HL-60 (cell line): ENCODE measurements at places on chromosomes 6 and 20.

DNA sequence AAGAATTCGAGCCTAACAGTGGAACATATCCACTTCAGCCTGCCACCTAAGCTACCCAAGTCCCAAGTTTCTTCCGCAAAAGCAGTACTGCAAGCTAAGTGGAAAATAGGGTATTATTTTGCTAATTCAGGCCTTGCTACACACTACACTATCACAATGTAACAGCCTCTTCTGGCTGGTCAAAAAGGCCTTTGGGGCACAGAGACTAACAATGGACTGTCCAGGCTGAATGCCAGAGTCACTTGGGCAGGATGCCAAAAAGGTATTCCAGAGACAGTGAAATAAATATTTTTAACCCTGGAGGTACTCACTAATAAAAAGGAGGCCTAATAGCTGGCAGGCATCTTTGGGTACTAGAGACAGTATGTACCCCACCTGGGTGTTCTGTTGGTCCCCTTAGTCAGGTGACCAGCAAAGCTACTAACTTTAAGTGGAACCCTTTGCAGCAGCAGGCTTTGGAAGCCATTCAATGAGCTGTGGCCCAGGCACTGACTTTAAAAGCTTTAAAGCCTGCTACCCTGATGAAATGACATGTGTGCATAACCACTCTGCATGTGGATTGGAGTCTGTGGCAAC, 692.1 kb downstream of the HTR1B start:
- DNase-seq, result no peak

DNA sequence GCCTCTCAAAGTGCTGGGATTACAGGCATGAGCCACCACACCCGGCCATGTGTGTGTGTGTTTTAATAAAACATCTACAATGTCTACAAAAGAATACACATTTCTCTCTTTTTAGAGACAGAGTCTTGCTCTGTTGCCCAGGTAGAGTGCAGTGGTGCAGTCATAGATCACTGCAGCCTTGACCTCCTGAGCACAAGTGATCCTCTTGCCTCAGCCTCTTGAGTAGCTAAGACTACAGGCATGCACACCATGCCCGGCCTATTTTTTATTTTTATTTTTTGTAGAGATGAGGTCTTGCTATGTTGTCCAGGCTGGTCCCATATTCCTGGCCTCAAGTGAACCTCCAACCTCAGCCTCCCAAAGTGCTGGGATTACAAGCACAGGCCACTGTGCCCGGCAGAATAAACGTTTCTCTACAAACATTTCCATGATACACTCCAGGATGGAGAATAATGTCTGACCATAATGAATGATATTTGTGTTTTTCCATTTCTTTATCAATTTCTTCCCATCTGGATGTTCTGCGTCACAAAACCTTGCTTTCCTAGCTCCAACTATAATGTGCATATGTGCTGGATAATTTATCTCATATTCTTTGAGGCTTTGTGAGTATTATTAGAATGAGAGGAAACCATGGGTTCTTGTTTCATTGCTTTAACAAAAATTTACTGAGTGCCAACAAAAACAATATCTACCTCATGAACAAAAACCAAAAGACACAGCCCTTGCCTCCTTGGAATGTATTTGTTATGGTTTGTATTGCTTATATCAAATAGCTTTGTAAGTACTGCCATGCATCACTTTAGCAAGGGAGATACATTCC, 28.6 kb upstream of the CCN2 start:
- DNase-seq, result no peak

DNA sequence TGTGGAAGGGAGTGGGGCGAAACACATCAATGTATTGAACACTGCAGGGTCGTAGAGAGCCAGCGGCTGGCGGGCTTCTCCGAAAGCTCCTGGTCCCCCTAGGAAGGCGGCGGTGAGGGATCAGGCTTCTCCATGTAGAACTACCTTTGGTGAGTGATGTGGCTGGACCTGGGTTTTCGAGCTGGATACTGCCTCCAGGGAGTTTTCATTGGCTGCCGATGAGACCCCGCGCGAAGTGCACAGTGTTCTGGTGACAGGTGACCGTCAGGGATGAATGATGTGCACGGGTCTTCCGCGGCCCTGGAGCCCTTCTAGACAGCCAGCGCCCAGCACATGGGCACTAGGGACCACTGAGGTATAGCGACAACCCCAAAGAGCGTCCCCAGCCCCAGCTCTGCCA, 16.4 kb downstream of the ABT1 start:
- DNase-seq, result no peak

DNA sequence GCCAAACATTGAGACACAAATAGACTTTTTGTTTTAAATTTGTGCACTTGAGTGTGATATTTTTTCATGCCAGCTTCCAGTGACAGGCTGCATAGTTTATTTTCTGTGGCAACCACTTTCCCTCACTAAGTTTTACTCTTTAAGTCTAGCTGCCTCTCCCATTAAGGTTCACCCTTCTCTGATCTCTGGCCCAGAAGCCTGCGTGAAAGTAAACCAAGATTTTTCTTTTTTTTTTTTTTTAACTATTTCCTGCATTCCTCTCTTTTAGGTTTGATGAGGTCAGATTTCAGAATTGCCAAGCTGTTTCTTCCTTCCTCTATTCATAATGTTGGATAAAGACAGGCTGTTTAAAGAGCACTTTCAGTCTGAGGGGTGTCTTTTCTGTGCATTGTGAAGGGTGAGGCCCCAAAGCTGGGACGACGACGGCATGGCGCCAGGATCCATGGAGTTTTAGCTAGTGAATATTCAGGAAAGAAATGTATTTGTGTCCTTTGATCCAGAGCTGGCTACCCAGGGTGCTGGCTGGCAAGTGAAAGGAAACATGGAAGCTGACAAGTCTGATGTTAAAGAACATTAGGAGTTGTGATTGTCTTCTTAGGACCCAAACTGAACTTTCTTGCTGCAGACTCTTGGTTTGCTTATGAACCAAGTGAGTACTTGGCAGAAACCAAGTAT, 50.7 kb downstream of the DOK5 start:
- DNase-seq, result no peak

DNA sequence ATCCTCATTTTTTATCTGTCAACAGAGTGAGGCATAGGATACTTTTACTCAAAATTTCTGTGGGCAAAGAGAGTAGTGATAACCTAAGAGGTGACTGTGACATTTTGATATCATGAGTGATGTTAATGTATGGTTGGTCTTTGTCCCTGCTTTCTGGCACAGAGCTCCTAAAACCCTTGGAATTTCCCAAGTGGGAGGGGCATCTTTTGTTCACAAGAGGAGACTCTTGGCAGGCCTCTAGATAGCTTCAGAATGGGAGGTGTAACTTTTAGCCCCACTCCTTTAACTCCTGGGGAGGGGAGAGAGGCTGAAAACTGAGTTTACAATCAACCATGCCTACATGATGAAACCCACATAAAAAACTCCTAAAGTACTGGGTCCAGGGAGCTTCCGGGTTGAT, 527.8 kb downstream of the RFPL4B start:
- no peak for DNase-seq

GRCh38 chr20:5870568-5870981, 79.8 kb downstream of the TRMT6 start:
- no peak for DNase-seq

GRCh38 chr6:35972471-35973367, 51.7 kb downstream of the SLC26A8 start:
- DNase-seq, result no peak

- DNase-seq, result no peak
These were observed 8.1 kb upstream of the HBS1L start for GRCh38 chr6:135062735-135063134.

- DNase-seq, result no peak
These were observed 199.6 kb downstream of the ISM1 start for GRCh38 chr20:13420625-13421024.

DNA sequence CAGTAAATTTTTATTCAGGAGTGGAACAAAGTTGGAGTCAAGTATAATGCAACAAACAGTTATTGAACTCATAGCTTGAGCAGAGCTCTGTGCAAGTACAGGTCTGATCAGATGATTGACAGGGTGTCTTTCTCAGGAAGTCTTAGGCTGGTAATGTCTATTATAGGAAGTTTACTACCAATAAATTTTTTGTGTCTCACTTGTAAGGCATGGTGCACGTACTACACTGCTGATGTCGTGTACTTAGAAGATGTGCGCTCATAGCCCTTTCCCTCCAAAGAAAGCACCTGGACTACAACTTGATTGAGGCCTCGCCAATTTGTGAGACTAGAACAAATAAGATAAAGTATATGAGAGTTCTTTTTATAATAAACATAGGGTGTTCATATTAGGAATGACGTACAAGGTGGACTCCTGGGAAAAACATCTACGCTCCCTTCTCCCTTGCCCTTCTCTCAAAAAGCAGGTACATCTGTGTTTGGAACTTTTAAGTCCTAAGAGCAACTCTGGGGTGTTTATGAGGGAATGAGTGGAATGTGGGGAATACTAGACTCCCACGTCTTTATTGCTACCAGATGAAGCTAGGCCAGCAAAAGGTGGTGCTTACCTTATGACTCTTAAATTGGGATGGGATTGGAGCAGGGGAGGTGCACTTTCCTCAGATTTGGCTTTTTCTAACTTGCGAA, 1.5 kb downstream of the NDUFAF5 start:
- no peak for DNase-seq

DNA sequence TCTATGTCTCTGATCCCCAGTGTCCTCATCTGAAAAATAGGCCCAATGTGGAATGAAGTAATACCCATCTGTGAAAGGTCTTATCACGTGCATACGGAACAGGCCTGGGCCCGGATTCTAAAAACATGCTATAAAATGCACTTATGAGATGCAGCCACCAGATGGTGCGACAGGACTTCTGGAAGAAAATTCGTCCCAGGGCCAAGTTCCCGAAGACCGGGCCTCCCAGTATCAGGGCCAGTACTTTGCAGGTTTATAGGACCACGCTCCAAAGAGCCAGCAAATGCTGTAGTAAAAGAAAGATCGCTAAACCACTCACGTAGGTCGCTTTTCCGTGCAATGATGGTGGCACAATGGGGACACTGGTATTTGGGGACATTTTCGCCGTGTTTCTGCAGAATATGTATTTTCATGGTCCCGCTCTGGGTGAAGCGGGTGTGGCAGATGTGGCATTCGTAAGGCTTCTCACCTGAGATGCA, 10.6 kb downstream of the CTCFL start:
- DNase-seq, result peak; percentile 45

DNA sequence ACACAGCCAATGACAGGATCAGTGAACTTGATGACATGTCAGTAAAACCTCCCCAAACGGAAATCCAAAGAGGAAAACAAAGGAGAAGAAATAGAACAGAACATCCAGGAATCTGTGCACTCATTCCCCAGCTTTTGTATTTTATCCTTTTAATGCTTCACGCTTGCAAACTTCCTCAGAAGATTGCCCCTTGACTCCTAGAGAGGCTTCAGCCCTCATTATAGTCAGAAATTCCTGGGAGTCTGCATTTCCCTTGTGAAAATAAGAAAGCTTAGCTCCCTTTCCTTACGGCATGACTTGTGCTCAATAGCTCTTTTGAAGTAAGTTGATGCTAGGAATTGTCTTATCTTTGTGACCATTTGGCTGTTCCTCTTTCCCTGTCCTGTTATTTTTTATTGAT, 313.6 kb upstream of the OPRM1 start:
- no peak for DNase-seq

DNA sequence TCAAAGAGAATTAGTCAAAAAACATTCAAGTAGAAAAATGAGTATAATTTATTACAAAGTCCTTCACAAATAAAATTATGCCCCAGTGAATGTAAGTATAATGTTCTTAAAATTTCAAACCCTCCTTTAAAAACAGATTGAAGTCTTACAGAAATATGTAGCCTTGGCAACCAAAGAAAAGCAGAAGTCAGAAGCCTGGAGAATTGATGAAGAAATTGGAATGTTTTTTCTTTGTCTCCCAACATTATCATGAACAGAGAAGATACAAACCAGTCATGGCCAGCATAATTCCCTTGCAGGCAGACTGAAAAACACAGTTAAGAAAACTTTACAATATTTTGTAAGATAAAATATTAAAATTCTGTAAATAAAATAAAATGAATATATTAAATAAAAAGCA, 221.9 kb downstream of the TBC1D32 start:
- no peak for DNase-seq

GRCh38 chr6:158226655-158227512, 58.7 kb downstream of the GTF2H5 start:
- no peak for DNase-seq

DNA sequence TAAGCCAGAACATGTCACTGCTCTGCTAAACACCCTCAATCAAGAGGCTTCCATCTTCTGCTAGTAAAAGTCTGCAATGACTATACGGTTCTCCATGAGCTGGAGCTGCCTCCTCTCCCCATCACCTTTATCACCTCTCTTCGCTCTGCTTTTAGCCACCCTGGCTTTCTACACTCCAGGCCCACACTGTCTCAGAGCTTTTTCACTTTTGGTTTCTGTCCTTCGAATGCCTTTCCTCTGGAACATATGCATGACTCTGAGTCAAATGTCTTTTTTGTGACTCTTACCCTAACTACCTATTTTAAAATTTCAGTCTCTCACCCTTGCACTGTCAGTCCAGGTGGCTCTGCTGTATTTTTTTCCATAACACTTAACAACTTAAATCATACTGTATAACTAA, 525.4 kb upstream of the RNF217 start:
- DNase-seq, result no peak

DNA sequence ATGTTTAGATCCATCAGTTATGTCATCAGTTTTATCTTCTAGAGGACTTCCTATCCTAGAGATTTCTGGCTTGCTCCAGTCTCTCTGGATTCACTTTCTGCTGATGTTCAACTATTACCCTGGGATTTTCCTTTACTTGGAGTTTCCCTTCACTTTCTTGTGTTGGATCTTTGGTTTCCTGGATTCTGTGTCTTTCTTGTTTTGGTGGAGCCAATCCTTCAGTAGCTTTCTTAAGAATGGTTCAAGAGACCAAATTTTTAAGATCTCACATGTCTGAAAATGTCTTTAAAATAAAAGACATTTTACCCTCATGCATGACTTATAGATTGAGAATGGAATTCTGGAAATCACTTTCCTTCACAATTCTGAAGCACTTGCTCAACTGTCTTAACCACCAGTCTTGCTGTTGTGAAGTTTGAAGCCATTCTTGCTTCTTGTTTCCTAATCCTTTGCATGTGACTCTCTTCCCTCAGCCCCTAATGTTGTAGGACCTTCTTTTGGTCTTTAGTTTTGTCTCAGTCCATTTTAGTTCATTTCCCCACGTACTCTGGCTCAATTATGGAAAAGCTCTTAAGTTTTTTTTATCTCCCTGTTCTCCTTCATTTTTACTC, 87.9 kb downstream of the ARID1B start:
- DNase-seq, result peak; percentile 39

DNA sequence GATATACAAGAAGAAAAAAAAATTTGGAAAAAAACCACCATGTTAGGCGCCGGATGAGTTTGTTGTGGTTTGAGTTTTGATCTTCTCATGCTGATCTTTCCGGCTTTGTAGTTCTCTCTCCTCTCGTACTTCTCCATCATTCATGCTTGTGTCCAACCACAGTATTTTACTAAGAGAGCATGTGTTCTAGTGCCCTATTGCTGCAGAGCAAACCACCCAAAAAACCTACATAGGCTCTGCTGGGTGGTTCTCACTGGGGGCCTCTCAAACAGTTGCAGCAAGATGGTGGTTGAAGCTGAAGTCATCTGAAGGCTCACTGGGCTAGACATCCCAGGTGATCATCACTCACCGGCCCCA, 404.2 kb downstream of the PLCB1 start:
- no peak for DNase-seq
